ENCODE measurements at places on chromosomes 16 and 17.

GRCh38 chr17:49727380-49727779 lies 19.6 kb upstream of the SLC35B1 start:
- no peak for DNase-seq

- DNase-seq: no peak
Measured at GRCh38 chr16:87303431-87303930, 13.7 kb downstream of the C16orf95 start.

DNA sequence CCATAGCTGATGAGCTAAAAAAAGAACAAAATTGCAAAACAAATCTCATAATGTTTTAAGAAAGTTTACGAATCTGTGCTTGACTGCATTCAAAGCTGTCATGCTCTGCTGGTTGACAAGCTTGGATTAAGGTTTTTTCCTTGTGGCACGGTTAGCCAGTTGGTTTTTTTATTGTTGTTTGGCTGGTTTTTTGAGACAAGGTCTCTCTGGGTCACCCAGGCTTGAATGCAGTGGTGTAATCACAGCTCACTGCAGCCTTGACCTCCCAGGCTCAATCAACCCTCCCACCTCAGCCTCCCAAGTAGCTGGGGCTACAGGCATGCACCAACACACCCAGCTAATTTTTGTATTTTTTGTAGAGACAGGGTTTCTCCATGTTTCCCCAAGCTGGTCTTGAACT lies 45.7 kb downstream of the PHKB start:
- DNase-seq: no peak

DNA sequence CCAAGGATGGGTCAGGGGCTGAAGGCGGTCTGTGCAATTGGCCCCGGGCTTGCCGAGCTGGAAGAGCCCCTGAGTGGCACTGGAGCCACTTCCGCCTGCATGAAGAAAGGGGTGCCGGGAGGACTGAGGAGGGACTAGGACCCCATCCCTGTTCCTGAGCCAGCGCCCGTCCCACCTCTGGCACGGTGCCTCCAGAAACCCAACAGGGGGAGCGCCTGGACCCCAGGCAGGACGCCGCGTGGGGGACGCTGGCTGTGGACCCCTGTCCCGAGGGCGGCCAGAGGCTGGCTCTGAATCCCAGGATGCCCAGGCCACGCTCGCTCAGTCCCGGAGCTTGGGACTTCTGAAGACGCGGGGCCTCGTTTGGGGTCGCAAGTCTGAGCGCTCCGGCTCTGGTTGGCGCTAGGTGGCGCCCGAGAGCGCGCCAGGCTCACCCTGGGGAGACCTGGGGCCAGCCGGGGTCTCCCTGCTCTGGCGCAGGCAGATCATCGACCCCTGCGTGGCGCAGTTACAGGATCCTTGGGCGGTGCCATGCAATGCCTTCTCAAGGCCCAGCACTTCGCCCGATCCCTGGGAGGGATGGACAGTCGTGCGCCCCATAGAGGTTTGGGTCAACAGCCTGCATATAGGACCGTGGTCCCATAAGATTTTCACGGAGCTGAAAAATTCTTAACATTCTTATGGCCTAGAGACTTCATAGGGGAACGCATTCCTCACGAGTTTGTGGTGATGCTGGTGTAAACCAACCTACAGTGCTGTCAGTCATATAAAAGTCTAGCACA lies 58.5 kb upstream of the CREBBP start:
- DNase-seq: peak; percentile 83

- no peak for DNase-seq
Measured at GRCh38 chr17:42055496-42055895, 5.1 kb upstream of the C17orf113 start.

DNA sequence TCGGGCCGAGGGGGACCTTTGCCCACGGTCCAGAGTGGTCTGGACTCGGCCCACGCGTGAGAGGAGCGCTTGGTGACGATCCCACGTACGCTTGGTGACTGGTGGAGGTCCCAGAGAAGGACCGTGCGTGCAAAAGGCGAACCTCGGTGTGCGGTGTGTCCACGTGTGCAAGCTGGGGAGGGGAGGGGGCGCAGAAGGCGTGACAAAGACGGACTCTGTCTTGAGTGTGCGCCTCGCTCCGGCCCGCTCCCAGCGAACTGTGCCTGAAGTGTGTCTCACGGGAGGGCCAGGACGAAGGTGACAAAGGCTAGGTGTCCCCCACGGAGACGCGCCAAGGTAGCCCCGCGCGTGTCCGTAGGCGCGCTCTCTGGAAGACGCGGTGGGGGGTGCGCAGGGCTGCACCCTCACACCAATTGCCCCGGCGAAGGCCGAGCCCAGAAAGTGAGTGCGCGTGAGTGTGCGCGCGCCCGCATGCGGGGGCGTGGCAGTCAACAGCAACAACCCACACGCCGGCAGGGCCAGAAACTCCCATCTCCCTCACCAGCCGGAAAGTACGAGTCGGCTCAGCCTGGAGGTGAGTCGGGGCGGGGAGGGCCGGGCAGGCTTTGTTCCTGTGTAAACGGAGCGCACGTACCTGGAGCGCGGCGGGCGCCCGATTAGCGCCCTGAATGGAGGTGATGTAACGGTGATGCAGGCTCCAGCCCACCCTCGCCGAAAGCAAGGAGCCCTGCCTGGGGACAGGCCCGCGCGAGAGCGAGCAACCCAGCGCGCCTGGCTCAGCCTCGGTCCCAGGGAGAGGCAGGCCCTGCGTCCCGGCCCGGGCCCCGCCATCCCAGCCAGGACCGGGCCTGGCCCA lies at the start of gene GPRC5C:
TSS of gene GPRC5C (plus strand) at position 521 of the 856 bp plus-strand sequence. CDS start 7,689 bp downstream, outside the sequence.
- DNase-seq: peak; percentile 67

- DNase-seq: no peak
Measured at GRCh38 chr17:82893779-82894178, 54.0 kb upstream of the ZNF750 start.

DNA sequence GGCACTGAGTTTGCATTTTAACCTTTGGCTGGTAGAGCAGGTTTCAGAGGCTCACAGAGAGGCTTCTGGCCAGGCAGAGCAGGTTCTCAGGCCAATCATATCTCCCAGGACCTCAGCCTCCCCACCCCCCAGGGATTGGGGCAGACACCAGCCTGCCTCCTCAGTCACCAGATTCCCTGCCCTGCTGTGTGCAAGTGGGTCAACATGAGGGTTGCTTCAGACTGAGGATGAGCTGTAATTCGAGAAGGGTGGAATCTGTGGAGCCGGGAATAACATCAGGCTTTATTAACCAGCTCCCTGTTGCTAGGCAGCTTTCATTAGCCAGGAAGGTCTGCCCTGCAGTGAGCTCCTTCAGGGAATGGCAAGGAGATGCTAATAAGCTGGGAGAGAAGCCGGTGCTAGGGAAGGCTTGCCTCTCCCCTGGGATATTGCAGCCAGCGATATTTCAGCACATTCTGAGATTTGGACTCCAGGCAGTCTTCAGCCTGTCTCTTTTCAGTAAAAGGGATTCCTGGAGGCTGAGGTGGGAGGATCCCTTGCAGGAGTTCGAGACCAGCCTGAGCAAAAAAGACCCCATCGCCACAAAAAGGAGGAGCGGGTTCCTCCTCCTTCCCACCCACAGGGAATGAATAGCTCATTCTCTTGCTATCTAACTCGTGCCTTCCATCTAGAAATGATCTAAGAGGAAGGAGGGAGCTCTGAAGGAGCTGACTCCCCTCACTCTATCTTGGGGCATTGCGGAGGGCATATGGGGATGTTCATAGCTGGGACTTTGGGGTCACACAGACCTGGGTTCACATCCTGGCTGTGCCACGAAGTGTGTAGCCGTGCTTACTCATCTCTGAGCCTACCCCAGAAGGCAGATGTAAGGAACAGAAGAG lies 10.7 kb downstream of the SGSM2 start:
- peak; percentile 76 for DNase-seq

DNA sequence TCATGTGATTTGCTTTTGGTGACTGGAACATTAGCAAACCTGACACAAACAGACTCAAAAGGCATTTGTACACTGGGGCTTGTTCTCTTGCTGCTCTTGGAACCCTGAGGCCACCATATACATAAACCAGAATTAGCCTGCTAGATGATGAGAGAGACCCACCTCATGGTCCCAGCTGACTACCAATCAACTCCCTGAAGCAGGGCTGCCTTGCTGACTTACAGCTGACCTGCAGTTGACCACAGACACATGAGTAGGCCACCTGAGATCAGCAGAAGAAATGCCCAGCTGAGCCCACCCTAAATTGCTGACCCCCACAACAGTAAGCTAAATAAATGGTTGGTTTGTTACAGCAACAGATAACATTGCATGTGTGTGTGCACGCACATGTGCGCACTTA lies 28.7 kb downstream of the BRIP1 start:
- DNase-seq: no peak

DNA sequence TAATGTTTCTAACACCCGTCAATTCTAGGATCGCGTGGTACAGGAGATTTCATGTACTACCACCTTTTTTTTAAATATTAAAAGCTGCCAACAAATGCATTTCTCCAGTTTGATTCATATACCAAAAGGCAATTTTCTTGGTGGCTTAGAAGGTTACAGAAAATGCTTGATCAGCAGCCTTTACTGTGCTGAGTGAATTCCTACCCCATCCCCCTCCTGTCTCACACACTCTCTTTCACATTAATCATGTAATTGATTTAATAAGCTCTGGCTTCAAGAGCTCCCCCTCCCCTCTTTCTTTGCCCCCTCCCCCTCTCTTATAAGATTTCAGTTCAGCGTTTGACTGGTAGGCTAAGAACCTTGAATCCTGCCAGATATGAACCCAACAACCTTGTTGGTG lies 110.5 kb downstream of the RBFOX1 start:
- no peak for DNase-seq

- no peak for DNase-seq
Measured at GRCh38 chr17:51362811-51363585, 102.7 kb downstream of the UTP18 start.

GRCh38 chr16:74524926-74525325 lies 82.0 kb downstream of the GLG1 start:
- DNase-seq: no peak

DNA sequence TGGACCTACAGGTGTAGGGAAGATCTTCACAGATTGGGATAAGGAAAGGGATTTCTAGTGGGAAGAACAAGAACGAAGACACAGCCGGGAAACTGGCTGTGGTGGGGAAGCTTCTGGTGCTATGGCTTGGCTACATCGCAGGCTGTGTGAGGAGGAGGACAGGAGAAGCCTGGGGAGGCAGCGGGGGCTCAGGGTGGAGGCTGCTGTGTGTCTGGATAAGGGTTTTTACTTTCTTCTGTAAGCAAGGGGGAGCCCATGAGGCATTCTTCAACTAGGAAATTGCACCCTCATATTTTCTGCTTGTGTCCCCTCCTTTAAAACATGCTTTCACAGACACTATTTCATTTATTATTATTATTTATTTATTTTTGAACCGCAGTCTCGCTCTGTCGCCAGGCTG lies 2.9 kb upstream of the RHBDF2 start:
- DNase-seq: no peak

DNA sequence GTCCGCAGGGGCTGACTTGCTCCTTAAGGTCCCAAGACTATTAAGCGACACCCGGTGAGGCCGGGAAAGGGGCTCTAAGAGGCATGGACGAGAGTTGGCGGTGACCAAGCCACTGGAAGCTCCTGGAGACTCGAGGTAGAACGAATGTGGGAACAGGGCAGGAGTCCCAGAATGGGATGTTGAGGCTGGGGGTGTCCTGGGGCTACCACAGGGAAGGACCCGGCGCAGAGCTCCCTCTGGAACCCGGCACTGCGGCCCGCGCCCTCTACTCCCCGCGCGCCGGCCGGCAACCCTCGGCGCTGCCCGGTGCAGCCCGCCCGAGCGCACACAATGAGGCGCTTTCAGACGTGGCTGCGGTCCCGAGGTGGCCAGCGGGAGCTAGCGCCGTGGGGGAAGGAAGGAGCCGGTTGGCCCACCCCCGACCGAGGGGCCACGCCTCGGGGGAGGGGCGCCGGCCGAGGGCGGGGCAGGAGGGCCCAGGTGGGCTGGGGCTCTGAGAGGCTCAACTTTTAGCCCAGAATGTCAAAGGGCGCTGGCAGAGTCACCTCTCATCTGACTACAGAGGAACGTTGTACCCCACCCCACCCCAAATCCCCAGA lies at the start of gene CHST6:
TSS of gene CHST6 (minus strand) at position 366 of the 599 bp plus-strand sequence. CDS start 15,613 bp downstream, outside the sequence.
- peak; percentile 33 for DNase-seq

DNA sequence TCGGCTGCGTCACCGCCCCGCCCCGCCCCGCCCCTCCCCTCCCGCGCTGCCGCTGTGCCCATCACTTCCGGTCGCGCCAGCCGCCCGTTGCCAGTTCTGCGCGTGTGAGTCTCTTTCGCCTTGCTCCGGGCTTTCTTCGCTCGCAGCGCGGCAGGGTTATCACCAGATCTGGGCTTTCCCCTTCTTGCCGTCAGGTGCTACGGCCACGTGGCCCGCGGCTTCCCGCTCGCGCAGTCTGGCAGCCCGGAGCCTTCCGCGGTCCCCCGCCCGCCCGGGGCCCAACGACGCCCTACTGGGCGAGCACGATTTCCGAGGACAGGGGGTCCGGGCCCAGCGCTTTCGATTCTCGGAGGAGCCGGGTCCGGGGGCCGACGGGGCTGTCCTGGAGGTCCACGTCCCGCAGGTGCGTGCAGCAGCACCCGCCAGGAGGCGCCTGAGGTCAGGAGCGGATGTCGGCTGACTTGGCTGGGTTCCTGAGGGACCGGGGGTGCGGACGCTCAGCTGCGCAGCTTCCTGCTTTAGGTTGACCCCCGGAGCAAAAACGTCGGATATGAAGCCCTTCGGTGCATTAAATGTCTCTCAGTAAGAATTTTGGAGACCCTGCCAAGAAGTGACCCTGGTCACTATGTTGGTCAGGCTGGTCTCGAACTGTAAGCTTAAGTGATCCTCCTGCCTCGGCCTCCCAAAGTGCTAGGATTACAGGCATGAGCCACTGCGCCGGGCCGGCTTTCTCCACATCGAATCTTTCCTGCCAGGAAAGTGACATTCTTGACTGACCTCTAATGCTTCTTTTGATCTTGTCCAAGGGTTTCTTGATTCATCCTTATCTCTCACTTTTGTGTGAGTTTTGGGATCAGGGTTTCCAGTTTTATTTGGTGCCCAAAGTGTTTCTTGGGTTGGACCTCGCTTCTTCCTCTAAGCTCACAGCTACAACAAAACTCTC lies at the start of gene METTL23:
TSS of gene METTL23 (plus strand) at position 64 of the 943 bp plus-strand sequence. CDS start 2,872 bp downstream, outside the sequence.
- DNase-seq: peak; percentile 86

DNA sequence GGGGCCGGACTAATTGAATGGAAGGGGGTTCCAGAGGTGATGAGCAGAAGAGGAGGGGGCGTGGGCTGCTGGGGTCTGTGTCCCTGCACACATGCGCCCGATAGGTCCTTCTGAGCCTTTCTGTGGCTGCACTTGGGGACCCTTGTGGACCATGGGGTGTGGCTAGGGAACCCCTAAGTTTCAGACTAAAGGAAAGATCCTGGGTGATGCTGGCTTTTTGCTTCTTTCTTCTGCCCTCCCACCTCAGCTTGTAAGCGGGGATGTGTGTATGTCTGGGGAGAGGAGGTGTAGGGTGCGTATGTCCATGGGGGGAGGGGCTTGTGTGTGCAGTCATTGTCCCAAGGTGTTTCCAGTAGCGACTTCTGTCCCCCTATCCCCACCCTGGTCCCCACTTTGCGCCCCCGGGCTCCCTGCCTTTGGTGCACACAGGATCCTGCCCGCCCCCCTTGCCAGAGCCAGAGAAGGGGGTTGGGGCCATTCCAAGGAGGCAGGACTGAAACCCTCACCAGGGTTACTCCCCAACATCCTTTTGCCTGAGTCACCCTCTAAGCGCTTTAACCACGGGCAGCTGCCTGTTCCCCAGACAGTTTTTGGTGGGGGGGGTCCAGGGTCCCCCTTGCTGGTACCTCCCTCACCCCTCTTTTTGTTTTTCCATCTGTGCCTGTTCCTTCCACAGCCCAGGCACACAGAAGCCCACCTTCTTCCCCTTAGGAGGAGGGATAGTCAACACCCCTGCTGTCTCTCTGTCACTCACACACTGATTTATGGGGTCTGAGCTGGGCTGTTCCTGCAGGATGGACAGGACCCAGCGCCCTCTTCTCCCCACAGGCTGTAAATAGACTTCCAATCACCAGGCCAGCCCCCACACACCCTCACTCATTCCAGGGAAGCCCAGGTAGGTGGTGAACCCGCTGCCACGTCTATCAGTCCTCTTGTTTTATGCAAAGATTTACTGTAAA lies 83.2 kb downstream of the ARHGAP23 start:
- DNase-seq: no peak

GRCh38 chr17:81885869-81886548 lies 5.4 kb downstream of the ALYREF start:
- DNase-seq: no peak

Data from glutamatergic neuron (in vitro differentiated cells).